ENCODE measurements at places on chromosomes 1 and 21.

DNA sequence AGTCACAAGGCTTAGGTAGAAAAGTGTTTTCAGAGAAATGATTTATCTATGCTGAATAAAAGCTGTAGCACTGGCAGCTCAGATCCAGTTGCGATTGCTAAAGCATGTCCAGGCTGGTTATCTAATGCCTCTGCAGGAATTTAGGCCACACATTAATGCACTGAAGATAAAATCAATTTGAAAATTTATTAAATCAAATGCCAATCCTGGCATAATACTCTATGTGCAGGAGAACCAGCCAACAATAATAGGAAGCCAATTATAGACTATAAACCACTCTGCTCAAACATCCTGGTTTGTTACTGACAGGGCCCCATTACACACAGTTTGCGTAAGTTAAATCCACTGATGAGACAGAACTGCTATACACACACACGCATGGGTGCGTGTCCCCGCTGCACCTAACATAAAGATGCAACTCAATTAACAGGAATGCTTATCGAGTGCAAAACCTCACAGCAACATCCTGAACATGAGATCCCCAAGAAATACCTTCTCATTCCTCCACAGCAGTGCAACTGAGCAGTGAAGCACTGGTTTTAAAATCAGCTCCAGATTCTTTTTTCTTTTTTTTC is 40.6 kb downstream of the PTP4A2 start:
- no peak for DNase-seq

DNA sequence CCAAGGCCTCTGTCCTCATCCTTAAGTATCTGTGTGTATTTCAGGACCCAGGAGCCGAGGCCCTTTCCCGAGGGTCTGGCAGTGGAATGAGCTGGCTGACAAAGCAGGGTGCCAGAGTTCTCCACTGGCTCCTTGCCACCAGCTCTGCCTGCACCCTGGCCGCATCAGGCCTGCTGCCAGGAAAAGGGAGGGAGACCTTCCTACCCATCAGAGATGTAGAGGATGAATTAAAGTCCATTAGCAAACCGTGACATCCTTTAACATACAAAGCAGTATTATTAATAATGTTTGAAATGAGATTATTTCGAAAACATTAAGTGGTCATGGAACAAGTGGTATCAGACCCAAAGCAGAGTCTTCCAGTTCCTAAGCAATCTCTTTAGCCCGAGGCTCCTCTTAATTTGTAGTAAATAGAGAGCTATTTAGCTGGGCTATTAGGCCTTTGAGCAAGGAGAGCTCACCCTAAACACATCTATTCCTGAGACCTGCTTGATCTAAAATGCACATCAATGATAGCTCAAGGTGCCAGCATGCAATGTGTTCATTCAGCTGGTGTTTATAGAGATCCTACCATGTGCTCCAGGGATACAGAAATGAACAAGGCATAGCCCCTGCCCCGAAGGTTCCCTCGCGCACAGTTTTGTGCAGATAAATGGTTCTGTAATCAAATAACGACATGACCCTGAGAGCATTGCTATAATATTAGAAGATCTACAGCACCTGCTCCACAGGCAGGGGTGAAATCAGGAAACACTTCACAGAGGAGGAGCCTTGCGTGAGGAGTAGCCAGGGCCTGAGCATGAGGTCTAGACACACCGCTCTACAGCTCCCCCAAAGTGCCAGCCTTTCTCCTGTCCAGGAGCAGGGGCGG is 44.0 kb downstream of the FAM163A start:
- DNase-seq: no peak

GRCh38 chr1:64080941-64081562 is 122.4 kb upstream of the UBE2U start:
- DNase-seq: no peak

DNA sequence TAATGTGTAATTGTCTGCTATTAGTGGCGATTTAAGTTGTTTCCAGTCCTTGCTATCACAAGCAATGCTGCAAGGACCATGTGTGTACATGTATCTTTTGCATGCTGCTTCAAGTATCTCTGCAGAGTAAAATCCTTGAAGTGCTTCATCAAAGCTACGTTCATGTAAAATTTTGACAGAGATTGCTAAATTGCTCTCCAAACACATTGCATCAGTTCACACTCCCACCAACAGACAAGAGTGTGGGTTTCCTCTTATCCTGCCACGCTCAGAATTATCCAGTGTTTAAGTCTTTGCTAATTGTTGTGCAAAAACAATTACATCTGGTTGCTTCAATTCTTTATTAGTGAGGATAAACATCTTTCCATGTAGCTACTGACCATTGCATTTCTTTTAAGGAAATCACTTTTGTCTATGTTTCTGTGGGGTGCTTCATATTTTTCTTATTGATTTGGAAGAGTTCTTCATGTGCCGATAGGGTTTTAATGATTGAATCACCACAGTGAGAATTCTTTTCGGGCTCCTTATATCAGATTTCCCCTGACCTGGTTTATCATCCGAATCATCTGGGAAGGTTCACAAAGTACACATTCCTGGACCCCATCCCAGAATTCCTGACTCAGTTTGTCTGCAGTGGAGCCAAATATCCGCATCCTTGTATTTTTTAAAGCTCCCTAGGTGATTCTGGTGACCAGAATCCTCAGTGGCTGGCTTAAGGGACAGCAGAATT is 56.3 kb upstream of the GALNT2 start:
- DNase-seq: no peak

DNA sequence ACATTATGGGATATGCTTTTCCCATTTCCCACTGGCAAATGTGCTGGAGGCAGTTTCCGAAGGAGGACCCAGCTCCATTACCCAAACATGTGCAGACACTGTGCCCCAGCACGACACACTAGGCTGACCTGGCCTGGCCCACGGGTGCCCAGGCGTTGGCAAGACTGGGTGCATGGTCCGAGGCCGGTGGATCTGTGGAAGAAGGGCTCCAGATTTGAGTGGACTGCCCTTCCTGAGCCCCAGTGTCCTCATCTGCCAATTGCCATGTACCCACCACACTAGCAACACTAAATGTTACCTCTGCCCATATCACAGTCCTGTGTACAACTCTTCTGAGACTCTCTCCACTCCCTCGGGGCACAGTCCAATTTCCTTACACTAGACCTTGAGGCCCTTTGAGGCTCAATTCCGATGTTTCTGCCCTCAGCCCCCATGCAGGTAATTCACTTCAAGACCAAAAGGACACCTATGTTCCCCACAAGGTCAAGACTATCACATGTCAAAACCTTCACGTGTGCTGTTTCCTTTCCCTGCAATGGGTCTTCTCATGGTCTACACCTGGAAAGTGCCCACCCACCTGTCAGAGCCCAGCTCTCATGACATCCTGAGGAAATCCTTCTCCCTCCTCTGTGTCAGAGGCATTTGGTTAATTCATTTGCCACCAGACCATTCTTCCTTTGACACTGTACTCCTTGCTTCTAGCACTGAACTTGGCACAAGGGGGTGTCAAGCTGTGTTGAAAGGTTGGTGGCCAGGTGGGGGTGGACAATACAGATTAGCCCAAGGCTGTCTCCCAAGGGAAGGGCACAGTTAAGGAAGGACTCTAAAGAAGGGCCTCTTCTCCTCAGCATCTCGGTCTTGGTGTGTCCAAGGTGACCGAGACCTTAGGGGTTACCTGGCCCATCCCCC is 124.9 kb downstream of the DMRTB1 start:
- no peak for DNase-seq

DNA sequence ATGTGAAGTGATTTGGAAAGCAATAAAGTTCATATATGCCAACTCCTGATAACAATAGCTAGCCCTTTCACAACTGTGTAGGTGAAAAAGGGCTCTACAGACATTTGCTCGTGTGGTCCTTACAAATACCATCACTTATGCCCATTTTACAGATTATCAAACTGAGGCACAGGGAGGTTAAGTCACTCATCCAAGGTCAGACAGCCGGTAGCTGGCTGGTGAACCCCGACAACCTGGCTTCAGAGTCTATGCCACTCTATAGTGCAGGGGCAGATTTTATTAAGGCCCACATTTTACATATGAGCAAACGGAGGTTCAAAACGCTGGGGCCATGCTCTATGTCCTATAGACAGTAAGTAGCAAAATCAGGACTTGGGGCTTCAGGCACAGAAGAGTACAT is 280.5 kb downstream of the RRAGC start:
- no peak for DNase-seq

DNA sequence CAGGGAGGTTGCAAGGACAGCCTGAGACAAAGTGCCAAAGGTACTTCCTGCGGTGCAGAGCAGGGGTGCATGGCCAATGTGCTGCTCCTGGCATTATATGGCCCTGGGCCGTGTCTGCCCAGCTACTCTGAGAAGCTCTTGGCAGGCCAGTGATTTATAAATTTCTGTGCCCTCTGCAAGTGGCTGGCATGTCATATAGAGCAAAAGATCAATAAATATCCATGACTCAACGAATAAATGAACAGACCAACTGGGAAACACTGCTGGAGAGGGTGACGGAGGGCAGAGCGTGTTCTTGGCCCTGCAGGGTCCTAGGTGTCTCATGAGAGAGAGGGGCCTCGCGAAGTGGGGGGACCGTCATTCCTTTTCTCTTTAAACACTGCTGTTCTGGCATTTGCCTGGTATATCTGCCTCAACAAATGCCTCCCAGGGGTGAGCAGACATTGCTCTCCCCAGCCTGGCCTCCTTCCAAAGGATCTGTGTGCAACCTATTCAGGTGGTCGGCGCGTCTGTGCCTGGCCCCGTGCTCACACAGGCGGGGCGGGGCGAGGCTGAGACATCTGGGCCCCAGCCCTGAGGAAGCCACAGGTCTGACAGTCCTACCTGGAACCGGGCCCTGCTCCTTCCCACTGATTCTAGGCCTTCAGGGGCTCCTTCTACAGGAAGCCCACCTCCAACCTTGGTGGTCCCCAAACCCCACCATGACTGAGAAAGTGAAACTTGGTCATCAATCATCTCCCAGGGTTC is 82.3 kb downstream of the MRPL37 start:
- no peak for DNase-seq

- no peak for DNase-seq
These were observed 14.3 kb downstream of the SAMSN1 start for GRCh38 chr21:14531757-14532316.

- no peak for DNase-seq
These were observed 25.7 kb downstream of the ARHGEF19 start for GRCh38 chr1:16186655-16187235.

DNA sequence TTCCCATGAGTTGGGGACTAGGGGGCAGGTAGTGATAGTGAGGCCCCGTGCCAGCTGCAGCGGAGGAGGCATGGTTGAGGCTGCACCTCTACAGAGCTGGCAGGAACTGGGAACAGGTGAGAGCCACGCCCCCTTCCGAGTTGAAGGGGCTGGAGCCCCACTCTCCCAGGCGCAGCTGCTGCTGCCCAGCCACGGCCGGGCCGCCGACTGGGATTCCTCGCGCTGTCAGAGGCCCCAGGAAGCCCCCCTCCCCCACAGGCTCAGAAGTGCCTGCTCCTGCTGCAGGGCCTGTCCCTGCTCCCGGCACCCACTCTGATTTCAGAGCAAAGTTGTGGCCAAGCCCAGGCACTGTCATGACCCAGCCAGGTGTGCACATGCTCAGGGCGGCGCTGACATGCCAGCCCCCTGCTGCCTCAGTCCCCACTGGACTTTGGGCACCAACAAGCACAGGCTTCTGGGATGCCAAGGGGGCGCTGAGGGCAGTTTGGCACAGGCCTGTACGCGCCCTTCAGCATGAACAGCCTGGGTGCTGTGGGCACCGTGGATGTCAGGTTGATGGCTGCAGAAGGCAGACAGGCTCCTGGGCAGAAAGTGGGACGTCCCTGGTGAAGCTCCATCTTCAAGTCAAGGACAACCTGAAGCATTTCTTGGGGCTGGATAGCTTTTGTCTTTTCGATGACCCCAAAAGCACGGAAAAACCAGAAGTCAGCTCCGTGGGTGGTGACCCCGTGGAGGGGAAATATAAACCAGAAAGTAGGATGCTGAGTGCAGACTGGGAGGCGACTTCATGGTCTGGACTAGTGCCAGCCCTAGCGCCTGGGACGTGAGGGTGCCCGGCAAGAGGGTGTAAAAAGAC is 121.5 kb downstream of the SIM2 start:
- DNase-seq: no peak

GRCh38 chr1:40451238-40451585 is 936 bp downstream of the ZFP69B start:
- DNase-seq: no peak

GRCh38 chr1:246930830-246931548 is 759 bp downstream of the AHCTF1 start:
- DNase-seq: peak; percentile 63

GRCh38 chr1:204623365-204623893 is 62.1 kb downstream of the LRRN2 start:
- DNase-seq: no peak

DNA sequence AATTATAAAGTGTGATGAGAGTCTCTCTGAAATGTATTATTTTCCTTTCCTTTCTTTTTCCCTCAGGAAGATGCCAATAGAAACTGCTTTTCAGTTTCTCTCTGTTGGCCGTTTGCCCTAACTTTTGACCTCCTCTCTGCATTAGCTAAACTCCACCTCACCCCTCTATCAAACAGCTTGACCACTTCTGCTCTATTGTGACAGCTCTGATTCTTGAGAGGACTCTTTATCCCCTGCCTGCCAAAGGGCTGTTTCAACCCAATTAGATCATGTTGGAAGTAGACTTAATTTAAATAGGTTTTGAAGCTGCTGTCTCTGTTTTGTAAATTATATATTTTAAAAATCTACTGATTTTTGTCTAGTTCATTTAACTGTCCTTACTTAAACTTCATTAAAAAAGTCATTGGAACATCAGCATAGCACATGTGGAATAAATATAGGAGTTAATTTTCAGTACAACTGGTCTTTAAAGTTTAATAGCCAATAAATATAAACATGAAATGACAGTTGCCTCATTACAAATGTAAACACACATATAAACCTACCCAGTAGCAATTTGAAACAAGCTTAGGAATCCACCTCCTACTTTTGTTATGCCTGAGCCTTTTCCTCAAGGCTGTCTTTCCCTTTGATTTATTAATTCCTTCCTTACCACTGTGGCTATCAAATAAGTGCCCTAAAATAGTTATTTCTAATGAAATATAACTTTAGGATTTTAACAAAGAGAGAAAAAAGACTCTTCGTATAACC is 152.0 kb downstream of the CHRM3 start:
- DNase-seq: no peak

- no peak for DNase-seq
These were observed 128.6 kb downstream of the ST6GALNAC3 start for GRCh38 chr1:76203127-76203526.

- no peak for DNase-seq
These were observed 126.7 kb downstream of the CDC42BPA start for GRCh38 chr1:227191607-227192006.

GRCh38 chr1:145786271-145786670 is 37.6 kb downstream of the RNF115 start:
- no peak for DNase-seq

GRCh38 chr1:178536844-178537371 is 24.0 kb downstream of the TEX35 start:
- DNase-seq: no peak

- DNase-seq: no peak
These were observed 32.7 kb downstream of the FHAD1 start for GRCh38 chr1:15279576-15280230.

DNA sequence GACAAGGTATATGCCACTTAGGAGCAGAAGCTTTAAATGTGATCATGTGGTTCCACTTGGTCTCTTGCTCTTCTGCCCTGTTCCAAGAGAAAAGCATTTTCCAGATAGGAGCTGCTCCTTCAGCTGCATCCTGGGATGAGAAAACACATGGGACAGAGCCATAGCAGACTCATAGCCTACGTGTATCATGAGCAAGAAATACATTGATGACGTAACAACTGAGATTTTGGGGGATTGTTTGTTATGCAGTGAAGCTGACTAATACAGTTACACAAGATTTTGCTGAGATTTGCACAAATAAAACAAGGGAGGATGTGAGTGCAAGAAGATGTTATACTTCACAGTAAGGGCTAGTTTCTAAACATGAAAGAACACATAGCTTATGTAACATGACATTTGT is 36.0 kb upstream of the IRF2BP2 start:
- DNase-seq: no peak

Data from activated naive CD4-positive, alpha-beta T cell treated with anti-CD3 and anti-CD28 coated beads, Interleukin-2, amount 10 ng/mL, durations not matched to agents 7 days and 5 days (primary cell).